Stimulated activated CD8-positive, alpha-beta memory T cell treated with anti-CD3 and anti-CD28 coated beads, Interleukin-4, amount 100 ng/mL, for 4 hours (primary cell): ENCODE measurements at places on chromosomes 4 and X.

- DNase-seq: no peak
Measured at GRCh38 chr4:41215969-41216293, 1.6 kb upstream of the APBB2 start.

DNA sequence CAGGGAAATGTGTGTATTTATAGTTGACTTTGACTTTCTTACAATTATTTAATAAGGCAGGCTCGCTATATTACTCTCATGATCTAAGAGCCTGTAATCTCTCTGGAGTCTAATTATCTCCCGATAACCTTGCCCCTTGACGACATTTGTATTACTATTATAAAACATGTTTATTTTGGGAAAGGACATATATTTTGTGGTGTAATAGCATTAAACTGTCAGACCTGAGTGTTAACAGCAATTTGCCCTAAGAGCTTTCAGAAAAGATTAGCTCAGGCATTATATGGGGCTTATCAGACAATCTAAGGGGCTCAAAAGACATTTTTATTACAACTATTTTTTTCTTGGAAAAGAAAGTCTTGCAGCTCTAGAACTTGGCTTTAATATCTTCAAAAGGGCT lies 427.9 kb upstream of the SLIT2 start:
- no peak for DNase-seq

GRCh38 chr4:39526765-39527295 lies 409 bp downstream of the UGDH start:
- peak; percentile 1 for DNase-seq

GRCh38 chr4:5965225-5965624 lies 53.0 kb downstream of the C4orf50 start:
- DNase-seq: no peak

DNA sequence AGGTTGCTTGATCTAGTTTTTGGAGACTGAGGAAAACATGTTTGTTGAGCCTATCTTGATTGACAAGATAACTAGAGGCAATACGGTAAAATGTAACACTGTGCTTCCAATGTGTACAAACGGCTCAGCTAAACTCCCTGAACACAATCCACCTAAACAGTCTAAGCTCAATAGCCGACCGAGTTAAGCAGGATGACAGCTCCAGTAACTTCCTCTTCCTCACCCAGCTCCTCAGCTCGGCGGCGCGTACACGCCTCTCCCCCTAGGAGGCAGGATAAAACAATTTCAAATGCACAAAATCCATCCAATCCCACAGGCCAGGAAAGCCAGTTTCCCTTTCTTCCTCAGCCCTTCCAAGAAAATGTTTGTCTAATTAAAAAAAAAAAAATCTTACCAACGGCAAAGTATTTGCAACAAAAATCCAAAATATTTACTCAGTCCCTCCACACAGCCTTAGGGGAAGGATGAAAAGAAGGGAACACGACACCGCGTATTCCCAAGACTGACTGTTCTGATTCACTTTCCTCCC lies 1.0 kb downstream of the CNOT6L start:
- no peak for DNase-seq

GRCh38 chr4:106551724-106552123 lies 183.1 kb upstream of the GIMD1 start:
- DNase-seq: no peak

- no peak for DNase-seq
Measured at GRCh38 chr4:123826896-123827295, 430.3 kb downstream of the SPRY1 start.

DNA sequence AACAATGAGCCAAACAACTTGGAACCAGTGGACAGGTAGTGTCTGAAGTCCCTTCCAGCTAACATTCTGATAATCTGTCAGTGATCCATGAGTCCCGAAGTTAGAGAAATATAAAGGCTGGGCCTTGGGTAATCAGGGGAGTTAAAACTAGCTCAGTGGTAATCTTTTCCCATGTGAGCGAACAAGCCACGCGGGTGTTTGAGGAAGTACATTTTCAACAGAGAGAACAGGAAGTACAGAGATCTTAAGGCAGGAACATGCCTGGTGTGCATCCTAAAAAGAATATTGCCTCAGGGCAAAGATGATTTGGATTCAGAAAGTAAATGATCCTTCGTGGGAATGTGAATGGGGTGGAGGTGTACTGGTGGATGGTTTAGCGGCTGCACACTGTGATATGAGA lies 42.9 kb downstream of the FNIP2 start:
- no peak for DNase-seq

GRCh38 chr4:120434756-120435155 lies 368.1 kb upstream of the MAD2L1 start:
- DNase-seq: no peak

GRCh38 chrX:110746014-110746413 lies 49.6 kb downstream of the CHRDL1 start:
- no peak for DNase-seq

DNA sequence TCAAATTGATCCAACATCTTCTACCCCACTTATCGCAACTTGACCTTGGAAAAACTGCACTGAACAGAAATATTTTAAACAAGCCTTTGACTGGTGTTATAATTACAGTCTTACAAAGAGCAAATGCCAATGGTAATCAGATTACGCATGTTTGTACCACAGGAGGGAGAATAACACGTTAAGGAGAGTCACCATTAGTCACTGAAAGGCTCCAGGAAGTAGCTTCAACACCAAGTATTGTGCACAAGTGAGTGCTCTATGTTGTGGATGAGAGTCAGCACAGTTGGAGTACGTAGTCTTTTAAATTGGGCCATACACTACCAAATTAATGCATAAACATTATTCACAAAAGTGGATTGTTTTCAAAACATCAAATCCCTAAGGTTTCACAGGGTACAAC lies 1081.5 kb upstream of the TENM3 start:
- no peak for DNase-seq
